Stimulated activated CD8-positive, alpha-beta memory T cell treated with anti-CD3 and anti-CD28 coated beads, Interleukin-15, amount 100 ng/mL, for 48 hours (primary cell): ENCODE measurements at places on chromosomes 4 and X.

GRCh38 chrX:6432226-6432625 lies 102.7 kb downstream of the VCX3A start:
- DNase-seq, result no peak

- no peak for DNase-seq
Measured at GRCh38 chr4:82585690-82586435, 24.1 kb upstream of the TMEM150C start.

- no peak for DNase-seq
Measured at GRCh38 chr4:1192091-1192492, 19.7 kb upstream of the SPON2 start.

DNA sequence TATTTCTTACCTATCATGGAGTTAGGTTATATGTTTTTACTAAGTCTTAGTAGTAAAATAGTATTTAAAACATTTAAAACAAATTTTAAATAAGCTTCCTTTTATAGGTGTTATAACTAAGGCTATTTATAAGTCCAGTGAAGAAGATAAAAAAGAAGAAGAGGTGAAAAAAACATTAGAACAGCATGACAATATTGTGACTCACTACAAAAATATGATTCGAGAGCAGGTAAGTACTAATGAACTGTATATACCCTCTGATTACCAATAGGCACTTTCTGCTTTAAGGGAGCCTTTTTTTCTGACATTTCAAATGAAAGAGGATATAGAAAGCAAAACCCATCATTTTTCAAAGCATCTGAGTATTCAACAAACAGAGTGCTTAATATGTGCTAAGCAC lies 76.6 kb downstream of the USO1 start:
- no peak for DNase-seq

- DNase-seq, result no peak
Measured at GRCh38 chrX:107123750-107124149, 5.1 kb upstream of the RBM41 start.

GRCh38 chrX:13376857-13377549 lies 57.1 kb upstream of the ATXN3L start:
- no peak for DNase-seq

DNA sequence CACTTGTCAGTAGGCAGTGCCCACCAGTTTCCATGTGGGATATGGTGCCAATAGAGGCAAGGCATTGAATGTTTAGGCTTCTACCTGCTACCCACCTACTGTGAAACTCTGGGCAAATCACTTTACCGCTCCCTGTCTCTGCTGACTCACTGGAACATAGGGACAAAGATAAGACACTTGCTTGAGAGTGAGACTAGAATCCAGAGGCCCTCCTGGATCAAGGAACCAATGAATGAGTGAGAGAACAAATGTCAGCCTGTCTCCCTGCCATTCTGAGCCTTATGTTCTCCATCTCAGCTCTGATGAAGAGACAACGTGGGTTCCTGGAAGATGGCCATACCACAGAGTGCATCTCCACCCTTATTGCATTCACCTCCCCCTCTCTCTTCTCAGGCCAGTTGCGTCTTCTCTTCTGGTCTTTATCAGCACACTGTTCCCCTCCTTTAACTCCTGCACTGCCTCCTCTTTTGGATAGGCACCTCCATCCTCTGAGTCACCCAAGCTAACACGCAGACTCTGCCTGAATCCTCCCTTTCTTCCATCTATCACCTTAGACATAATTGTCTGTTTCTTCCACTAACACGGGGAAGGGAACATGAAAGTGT lies 15.4 kb upstream of the PRRG3 start:
- no peak for DNase-seq

- DNase-seq, result no peak
Measured at GRCh38 chr4:68463796-68464195, 16.5 kb downstream of the TMPRSS11E start.

- DNase-seq, result no peak
Measured at GRCh38 chrX:40310016-40310415, 212.3 kb upstream of the BCOR start.

DNA sequence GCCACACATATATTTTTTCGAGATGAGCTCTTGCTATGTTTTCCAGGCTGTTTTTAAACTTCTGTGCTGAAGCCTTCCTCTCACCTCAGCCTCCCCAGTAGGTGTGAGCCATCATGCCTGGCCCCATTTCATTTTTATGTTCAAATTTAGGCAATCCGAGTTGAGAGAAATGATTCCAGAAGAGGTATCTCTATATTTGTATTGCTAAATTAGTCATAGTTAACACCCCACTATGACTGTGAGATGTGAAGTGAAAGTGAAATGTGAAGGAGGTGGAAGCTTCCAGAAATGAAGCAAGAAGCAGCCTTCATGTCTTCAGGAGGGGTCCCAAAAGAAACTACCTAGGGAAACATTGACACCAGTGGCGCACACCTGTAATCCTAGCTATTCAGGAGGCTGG lies 17.7 kb downstream of the APELA start:
- no peak for DNase-seq
